ENCODE measurements at places on chromosomes 16 and 17.

DNA sequence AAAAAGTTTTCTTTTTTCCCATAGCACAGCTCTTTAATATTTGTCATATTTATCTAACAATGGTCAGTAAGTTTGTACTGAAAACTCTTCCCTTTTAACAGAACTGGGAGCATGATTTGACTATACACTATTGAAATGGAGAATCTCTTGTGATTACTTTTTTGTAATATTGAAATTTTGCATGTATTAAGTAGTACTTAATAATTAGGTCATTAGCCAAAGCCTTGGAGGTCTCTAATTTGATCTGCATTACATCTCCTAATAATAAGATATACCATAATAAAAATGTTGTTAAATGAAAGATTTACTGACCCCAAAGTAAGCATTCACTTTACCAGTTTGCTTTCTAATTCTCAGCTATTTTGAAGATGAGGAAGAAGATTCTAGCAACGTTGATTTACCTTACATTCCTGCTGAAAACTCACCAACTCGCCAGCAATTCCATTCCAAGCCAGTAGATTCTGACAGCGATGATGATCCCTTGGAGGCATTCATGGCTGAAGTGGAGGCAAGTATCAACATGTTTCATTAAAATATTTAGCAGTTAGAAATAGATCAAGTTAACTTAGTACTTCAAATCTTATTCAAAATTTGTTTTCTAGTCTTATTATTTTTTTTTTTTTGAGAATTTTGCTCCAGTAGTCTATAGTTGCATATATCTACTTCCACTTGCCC lies 18.2 kb downstream of the DDX42 start:
- no peak for DNase-seq

- no peak for DNase-seq
Observed at GRCh38 chr16:82337355-82337754, 167.3 kb upstream of the MPHOSPH6 start.

DNA sequence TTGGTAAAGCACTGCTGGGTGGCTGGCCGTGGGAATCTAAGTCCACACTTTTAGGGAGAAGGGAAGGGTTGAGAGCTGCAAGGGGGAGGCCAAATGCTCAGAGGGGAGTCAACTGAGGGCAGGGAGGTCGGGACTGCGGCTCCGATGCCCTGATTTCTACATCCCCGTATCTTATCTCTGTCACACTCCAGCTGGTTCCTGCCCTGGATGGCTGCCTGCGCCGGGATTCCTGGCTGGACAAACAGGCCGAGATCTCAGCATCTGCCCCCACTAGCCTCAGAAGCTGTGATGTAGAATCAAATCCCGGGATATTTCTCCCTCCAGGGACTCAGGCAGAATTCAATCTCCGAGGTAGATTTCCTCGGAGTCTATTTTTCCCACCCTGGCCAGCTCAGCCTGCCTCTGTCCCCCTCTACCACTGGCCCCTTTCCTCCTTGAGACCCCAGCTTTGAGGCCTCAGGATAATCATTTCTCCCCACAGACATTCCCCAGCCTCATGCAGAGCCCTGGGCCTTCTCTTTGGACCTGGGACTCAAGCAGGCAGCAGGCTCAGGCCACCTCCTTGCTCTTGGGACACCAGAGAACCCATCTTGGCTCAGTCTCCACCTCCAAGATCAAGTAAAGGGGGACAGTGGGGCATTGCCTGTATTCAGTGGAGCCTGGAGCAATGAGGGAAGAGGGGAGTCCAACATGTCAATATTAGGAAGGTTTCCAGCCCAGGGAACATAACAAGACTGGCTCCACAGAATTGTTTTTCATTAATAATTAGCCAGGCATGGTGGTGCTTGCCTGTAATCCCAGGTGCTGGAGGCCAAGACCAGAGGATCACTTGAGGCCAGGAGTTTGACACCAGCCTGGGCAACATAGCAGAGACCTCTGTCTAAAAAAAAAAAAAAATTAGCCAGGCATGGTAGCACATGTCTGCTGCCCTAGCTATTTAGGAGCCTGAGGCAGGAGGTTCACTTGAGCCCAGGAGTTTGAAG lies 1.8 kb downstream of the SHBG start:
- no peak for DNase-seq

DNA sequence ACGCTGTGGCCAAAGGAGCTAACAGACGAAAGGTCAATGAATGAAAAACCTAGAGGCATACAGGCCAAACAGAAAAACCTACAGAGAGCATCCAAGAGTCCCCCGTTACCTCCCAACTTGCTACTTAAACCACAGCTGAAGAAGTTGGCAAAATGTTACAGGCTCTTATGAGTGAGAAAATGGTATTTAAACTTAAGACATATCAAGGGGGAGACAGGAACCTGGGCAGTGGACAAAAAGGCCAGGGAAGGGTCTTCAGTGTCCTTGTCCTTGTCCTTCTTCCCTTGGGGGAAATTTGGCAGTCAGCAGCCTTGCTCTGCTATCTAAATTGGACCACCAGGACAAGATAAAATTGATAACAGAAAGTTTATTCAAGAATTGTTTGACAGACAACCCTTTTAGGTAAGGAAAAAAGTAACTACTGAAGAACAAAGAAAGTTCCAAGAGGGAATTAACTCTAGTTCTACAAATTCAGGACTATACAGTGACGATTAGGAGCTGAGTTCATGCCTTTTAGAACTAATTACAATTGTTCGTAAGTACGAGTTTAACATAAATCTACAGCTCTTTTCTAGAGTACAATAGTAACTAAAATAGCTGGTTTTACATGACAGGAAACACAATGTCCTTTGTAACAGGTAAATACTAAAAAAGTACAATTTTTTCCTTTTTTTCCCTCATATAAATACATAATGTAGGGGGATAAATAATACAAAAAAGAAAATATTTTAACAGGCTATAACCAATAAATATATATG lies 3.8 kb upstream of the HOXB2 start:
- DNase-seq = no peak

GRCh38 chr16:73730481-73731090 lies 566.0 kb upstream of the PSMD7 start:
- DNase-seq = no peak

DNA sequence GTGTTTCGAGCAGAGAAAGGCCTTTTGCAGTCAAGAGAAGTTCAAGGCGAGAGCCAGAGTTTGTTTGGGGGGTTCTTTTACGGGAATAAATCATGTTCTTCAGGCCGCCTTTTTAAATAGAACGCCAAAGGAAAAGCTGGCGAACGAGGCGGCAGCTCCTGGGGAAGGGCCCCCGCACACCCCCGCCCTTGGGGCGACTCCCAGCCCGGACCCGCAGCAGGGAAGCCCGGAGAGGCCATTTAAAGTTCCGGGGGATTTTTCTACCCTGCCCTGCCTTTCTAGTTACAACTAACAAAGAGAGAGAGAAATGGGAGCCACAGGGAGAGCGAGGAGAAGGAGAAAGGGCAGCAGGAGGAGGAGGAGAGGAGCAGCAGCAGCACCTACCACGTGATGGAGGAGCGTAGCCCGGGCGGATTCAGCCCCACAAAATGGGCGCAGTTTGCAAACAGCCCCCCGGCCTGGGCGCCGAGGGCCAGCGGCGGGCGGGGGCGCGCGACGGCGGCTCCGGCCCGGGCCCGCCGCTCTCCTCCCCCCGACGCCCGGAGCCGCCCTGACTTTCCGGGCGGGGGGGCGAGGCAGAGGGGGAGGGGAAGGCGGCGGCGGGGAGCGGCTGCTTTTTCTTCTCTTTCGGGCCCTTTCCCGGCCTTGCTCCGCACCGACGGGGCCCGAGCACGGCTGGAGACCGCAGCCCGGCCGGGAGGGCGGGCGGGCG lies 634 bp downstream of the KANSL1 start:
- DNase-seq = peak; percentile 56

GRCh38 chr17:38443356-38444031 lies 15.2 kb downstream of the ARHGAP23 start:
- DNase-seq = no peak

- peak; percentile 97 for DNase-seq
Observed at GRCh38 chr17:80029258-80029974, 6.3 kb downstream of the TBC1D16 start.

DNA sequence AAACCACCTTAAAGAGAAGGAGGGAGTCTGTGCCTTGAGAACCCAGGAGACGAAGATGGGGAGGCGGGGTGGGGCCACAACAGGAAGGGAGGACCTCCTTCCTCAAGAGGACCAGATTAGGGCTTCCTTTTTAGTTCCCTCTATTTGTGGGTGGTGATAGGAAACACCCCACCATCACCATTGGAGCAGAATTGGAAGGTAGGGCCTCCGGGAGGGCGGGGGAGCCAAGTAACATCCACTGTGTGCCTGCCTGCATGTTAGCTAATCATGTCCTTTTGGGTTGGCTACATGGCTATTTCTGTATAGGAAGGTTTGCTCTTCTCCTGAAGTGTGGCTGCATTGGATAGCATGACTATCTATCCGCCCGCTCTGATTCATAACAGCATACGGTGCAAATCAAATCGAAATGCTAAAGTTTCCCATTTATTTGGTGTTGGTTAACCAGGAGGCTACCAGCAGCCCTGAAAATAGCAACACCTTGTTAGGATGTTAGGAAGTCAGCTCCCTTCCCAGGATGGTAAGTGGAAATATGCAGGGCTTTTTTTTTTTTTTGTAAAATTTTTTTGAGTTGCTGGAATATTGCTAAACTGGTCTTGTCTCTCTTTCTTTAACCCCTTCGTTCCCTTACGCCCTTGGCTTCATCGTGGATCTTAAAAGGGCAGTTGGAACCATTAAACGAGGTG lies 4.2 kb downstream of the SYT17 start:
- no peak for DNase-seq

DNA sequence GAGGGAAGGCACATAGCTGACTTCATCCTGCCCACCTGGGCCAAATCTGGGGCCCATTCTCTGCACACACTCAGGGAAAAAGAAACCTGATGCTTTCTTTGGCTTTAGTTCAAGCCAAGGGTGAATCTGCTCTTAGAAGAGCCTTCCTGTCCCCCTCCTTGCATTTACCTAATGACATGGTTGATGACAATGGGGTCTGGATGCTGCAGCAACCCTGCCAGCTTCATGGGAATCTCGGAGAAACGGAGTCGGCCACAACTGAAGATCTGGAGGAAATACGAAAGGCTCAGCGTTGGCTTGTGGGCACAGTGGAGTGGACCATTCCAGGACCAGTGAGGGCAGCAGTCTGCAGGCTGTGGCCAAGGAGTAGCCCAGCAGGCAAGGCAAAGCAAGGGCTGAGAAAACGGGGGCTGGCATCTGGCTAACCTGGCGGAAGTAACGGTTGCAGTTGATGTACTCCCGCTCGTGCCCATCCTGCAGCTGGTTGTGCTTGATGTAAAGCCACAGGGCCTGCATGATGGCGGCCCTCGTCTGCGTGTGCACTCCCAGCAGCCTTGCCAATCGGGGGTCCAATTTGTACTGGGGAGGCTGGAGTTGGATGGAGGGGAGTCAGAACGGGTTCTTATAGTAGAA lies 6.4 kb upstream of the FTSJ3 start:
- DNase-seq = no peak

- DNase-seq = no peak
Observed at GRCh38 chr16:66273053-66273452, 93.4 kb upstream of the CDH5 start.

- no peak for DNase-seq
Observed at GRCh38 chr17:16294560-16294959, 58.7 kb downstream of the CENPV start.

GRCh38 chr16:3906363-3906762 lies 25.9 kb upstream of the CREBBP start:
- DNase-seq = no peak

GRCh38 chr16:56275076-56275475 lies 83.8 kb downstream of the GNAO1 start:
- peak; percentile 4 for DNase-seq

DNA sequence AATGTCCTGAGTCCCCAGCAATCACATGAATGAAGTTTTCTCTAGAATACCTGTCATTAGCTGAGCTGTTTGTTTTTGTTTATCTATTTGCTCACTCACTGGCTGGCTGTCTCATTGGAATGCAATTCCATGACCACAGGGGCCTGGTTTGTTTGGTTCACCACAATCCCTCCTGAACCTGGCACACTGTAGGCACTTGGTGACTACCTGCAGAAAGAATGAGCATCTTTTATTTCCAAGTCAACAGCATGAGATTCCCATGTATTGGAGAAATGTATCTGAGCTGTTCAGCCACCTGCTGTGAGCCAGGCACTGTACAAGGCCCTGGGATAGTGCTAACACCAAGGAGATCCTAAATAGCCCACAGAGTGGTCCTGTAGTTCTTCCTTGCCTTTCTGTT lies 345.1 kb downstream of the XYLT1 start:
- no peak for DNase-seq

GRCh38 chr17:57463103-57463885 lies 207.0 kb downstream of the MSI2 start:
- DNase-seq = no peak

DNA sequence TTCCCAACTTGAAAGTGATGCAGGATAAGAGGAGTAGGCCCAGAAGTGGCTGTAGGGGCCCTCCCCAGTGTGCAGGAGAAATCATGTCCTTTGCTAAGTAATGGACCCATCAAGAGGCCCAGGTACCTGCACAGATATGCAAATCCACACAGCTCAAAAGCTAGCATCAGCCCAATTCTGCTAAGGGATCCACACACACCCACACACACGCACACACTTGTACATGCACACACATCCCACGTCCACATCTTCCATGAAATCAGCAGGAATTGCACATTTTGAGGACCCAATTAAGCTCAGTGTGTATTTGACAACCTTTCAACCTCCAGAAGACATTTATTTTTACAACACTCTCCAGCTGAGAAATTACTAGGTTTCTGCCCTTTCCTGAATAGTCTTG lies 184.8 kb downstream of the C16orf78 start:
- no peak for DNase-seq

GRCh38 chr17:34391241-34391640 lies 28.2 kb upstream of the CCL1 start:
- no peak for DNase-seq

DNA sequence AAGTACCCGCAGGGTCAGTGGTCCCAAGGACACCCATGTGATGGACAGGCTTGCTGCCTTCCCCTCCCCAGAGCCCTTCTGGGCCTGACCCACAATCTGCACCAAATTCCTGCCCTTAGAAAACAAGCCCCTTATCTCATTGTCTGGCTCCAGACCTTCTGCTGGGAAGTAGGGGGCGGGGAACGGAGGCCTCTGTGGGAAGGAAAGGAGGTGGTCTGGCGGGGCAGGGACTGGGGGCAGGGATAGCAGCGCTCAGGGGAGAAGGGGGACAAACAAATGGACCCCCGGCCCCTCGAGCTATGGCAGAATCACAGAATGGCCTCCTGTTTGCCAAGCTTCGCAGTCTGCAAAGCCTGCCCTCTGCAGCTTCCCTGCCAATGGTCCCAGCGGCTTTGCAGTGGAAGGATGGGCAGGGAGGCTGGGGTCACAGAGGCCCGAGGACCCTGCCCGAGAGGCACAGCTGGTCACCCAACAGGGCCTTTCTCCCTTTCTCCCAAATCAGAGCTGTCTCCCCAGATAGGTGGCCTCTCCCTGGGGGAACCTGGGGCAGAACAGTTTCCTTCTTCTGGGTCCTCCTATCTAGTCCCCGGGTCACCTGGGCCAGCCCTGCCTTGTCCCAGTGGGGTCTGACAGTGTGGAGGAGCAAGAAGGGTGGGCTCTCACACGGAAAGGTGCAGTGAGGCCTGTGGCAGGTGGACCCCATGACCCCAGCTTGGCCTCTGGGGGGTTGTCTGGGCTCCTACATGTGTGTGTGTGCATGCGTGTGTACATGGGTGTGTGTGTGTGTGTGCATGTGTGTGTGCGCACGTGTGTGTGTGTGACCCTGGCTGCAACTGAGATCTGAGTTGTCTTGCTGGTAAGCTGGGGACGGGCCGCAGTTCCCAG lies 25.5 kb downstream of the TMEM235 start:
- DNase-seq = no peak

Data from lower leg skin (tissue), 4 donors.